ENCODE measurements at places on chromosomes 11 and 22.

DNA sequence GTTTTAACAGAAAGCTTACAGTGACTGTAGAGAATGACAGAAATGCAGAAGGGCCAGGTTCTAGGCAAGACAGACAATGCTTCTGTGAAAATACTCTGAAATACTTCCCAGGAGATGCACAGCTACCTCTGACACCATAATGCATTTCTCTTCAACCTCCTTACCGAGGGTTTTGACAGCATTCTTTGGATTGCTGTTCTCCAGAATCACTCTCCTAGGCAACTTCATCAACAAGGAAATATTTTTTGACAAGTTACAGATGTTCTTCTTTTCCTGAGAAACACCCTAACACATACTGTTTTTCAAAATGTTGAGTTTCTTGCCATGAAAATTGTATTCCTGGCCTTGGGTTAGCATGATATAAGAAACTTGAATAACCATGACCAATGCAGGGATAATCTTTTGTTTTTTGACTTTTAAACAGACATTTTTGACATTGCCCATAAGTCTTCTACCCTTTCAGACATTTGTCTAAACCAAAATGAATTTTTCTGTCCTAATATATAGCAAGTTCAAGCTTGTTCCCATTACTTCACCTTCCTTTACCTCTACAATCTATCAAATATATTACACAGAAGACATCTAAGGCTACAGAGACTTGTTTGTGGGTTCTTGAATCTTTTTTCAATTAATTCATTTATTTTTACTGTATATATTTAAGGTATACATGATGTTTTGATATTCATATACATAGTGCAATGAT, 108.1 kb downstream of the CCDC34 start:
- DNase-seq, result no peak

- no peak for DNase-seq
Measured at GRCh38 chr11:45062974-45063635, 83.3 kb upstream of the PRDM11 start.

GRCh38 chr11:44943118-44943517, 7.6 kb downstream of the TP53I11 start:
- DNase-seq, result no peak

DNA sequence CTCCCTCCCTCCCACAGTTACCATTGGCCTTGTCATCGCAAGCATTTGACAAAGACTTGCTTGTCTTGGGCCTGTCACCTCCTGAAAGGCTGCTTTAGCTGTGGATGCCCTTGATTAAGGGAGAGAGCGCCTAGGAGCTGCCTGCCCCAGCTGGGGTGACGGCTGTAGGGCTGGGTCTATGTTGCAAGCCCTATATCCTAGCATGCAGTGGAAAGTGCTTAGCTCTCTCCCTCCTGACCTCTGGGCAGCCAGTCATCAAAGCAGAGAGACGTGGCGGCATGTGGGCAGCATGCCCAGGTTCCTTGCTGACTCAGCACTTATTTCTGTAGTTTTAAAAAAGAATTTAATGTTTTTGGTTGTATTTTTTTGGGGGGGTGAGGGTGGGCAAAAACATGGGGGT, 75.9 kb downstream of the BARX2 start:
- no peak for DNase-seq

GRCh38 chr11:47236482-47236881, 12.1 kb downstream of the ACP2 start:
- DNase-seq, result no peak

GRCh38 chr22:38919631-38920190, 37.7 kb upstream of the APOBEC3A start:
- no peak for DNase-seq

DNA sequence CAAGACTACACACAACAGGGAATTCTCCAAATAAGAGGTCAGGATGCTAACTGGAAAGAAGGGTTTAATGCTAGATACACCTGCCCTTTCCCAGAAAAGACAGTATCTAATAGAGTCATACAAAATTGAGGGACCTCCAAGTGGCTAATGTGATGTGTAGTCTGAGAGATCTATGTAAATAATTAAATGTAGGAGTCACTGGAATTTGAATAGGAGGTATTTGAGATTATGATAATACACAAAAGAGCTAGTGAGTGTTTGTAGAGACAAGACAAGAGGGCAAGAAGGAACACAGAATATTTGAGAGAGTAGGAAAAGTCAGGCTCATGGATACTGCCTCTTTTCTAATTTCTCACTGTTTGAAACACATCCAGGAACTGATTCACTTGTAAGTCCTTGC, 15.5 kb upstream of the INSC start:
- DNase-seq, result no peak

DNA sequence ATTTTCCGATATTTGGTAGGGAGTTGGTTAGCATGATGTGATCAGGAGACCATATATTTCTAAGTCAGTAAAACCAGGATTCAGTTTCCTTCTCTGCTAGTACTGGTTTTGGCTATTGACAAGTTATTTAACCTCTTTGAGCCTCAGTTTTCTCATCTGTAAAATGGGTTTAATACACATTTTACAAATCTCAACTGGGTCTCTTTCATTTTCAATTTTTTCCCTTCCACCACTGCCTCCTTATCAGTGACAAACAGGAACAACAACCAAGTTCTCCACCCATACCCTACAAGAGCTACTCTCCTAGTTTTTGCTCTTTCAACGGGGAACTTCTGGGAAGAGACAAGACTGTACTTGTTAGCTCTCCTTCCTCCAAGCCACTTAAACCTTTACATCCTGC, 6.2 kb upstream of the APLP2 start:
- DNase-seq, result no peak

- DNase-seq, result no peak
Measured at GRCh38 chr11:12083380-12083779, 27.0 kb upstream of the MICAL2 start.

- DNase-seq, result peak; percentile 49
Measured at GRCh38 chr11:128290106-128290840, 297.1 kb downstream of the ETS1 start.

DNA sequence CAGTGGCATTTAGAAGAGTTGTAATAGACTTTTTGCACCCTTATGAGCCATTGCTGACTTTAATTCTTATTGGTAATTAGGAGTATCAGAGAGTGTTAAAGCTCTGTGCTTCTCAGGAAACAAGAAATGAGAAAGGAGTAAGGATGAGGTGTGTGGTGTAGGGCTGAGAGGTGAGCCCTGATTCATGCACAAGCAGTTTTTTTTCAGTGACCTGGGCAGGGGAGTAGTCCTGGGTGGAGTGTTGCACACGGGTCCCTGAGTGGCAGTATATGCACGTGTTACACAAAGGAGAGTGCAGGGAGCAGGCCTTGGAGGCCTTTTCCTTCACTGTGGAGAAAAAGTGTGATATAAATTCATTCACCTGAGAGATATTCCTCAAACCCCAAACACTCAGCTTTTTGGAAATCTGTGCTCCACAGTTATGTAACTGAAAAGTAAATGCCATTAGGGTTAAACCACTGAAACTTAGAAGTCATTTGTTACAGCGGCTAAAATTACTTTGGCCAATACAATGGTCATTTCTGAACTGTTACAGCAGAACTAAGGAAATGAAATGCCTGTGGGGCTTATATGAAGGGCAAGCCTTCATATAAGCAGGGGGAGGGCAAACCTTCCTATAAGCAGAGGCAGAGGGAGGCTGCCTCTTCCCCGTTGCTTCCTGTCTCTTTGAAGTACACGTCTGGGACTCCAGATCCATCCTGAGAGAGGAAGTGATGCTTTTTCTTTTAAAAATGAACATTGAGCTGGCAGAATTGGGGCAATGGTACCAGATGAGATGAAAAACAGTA, 62.6 kb upstream of the OLFML1 start:
- no peak for DNase-seq

DNA sequence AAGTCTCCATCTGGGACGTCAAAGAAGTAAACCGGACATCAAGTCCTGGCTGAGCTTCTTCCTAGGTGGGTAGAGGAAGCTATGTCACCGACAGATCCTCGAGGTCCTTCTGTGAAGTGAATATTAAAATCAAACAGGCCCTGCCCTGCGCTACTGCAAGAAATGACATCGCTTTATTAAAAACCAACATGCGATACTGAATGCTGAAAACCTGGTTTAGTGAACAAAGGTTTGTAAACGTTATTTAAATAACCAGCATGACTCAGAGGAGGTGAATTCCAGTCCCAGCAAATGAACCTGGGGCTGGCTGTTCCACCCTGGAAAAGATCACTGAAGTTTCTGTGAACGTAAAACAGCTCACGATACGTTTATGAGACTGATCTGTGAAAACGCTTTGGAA, 645 bp downstream of the RTCB start:
- no peak for DNase-seq

- no peak for DNase-seq
Measured at GRCh38 chr22:37098976-37099591, 10.4 kb downstream of the TMPRSS6 start.

DNA sequence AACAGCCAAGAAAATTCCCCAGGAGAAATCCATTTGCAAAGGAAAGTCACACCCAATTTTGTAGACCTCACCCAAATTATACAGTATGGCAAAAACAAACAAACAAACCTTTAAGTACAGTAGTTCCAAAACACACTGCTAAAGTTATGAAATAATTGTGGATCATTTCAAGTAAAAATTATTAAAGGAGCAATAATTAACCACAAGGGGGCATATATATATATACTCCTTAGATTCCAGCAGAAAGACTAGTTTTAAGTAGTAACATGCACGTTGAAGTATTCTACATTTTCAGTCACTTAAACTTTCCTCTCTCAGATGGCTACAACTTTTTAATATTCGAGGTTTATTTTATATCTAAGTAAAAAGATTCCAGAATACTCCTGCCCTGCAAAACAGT, 26.8 kb downstream of the RNF141 start:
- no peak for DNase-seq

DNA sequence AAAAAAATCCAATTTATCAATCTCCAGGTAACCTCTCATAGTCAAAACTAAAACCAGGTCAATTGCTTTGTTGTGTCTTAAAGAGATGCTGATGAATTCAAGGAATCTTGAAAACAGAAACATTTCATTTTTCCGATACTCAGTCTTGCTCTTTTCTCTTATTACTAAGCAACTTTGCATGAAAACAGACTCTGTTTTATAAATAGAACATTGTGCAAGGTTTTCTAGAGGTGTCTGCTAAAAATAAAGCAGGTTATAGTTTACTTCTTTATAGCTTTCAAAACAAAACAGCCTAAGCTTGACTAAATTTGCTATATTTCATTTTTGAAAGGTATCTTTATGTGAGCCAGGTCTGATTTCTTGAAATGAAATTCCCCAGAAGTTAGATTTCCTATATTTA, 109.3 kb downstream of the ARL14EP start:
- DNase-seq, result no peak

GRCh38 chr11:83836883-83837654, 550.9 kb upstream of the CCDC90B start:
- peak; percentile 54 for DNase-seq

DNA sequence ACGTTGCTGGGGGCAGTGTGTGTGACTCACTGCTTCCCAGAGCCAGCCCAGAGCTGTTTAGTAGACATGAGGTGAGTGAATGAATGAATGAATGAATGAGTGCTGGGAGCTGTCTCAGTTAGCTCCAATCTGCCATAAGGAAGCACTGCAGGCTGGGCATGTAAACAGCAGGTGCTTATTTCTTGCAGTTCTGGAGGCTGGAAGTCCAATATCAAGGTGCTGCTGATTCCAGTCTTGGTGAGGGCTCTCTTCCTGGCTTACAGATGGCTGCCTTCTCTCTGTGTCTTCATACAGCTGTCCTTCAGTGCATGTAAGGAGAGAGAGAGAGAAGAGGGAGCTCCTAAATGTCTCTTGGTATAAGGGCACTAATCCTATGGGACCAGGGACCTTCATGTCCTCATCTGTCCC, 4.1 kb downstream of the C11orf21 start:
- no peak for DNase-seq

- peak; percentile 20 for DNase-seq
Measured at GRCh38 chr11:116879800-116880625, 42.6 kb upstream of the APOA1 start.

GRCh38 chr11:119972281-119972680, 165.6 kb downstream of the TRIM29 start:
- DNase-seq, result no peak

DNA sequence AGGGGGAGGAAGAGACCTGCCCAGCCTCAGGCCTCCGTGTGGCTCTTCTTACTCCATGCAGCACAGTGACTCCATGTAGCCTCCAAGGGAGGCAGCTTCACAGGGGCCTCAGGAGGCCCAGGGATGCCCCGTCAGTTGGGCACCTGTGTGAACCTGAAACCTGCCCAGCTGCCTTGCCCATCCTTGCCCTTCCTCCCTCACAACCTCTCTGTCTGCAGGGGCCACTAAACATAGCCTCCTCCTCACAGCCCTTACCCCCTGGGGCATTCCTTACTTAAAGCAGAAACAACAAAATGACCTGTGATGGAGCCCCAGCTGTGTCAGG, 7.1 kb downstream of the LRRC32 start:
- no peak for DNase-seq

GRCh38 chr22:31603574-31603973, 58.4 kb downstream of the PISD start:
- no peak for DNase-seq

DNA sequence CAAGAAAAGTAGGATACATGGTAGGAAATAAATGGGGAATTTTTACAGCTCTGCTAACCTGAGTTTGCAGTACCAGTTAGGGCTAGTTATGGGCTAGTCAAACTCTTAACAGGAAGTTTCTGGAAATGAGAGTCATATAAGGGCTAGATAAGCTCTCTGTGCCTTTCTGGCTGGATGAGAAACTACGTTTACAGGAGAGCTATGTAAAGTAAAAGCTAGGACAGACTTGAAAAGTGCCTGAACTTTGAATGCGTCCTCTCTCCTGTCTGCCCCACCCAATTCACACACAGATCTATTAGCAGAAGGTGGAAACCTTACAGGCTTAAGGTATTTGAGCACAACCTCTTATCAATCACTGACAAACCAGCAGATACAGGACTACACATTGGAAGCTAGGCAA, 167.1 kb downstream of the SNX19 start:
- DNase-seq, result no peak

DNA sequence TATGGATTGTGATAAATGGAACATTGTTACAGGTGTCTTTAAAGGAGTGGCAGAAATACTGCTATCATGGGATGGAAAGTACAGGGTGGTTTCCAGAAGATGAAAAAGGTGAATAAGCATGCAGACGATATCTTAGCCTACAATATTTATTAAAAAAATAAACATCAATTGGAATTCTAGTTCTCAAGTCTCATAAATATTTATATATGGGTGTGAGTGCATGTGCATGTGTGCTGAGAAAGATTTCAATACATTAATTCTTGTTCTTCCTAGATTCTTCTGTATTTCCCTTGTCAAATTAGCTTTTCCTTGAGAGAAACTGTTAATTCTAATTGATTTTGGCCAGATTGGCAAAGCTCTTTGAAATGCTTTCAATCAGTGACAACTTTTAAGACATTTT, 618.2 kb downstream of the METTL15 start:
- DNase-seq, result no peak

- DNase-seq, result peak; percentile 74
Measured at GRCh38 chr11:63478896-63479295, 12.1 kb downstream of the PLAAT5 start.

DNA sequence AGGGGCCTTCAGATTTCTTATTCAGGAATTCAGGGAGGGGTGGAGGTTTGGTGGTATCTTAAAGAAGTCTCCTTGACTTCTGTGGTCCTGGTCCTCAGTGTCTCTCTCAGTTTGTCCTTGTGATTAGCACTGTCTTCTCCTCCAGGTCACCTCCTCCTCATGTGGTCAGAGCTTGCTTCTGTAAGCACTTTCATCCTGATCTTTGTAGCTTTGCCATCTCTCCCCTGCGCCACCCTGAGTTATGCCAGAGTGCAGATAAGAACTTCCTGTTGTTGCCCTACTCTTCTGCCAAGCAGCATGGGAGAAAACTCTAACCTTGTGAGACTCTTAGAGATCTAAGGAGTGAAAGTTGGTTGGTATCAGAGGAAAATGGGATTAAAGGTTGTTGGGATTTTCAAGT, 30.9 kb downstream of the MICAL2 start:
- DNase-seq, result no peak
